Fibroblast of skin of right quadriceps (primary cell): ENCODE measurements at places on chromosomes 5 and 9.
A peak's percentile ranks its signal among the peaks of the same experiment; 100 is the strongest.

- DNase-seq: no peak
These were observed 63.9 kb downstream of the PCDH1 start for GRCh38 chr5:141814064-141814964.

- DNase-seq: peak; percentile 50
These were observed 1.4 kb downstream of the CHD1 start for GRCh38 chr5:98927242-98927988.

DNA sequence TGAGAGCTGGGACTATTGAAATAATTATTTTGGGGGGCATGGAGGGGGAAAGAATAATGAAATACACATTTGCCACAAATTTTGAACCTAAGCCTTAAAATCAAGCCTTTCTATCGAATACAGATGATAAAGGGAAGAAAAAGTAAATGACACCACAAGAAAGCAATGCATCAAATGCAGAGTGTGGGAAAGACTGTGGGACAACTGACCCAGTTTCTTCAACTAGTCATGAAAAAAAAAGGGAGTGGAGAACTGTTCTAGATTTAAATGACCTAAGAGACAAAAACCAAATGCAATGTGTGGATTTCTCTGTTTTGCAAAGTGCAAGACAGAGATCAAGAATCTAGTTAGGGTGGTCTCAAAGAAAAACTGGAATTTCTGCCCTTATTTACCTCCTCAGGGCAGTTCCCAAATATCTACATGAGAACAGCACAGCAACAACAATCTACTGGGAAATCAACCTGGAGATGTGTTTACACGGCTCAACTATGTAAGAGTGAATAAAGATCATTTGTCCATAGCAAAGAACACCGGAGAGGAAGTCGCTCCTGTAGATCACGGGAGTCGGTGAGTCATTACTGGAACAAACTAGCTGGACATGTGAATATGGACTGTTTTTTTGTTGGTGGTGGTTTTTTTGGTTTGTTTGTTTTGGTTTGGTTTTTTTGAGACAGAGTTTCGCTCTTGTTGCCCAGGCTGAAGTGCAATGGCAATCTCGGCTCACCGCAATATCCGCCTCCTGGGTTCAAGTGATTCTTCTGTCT is 145.9 kb downstream of the DROSHA start:
- DNase-seq: no peak

GRCh38 chr9:17878810-17879370 is 300.0 kb downstream of the SH3GL2 start:
- DNase-seq: no peak

DNA sequence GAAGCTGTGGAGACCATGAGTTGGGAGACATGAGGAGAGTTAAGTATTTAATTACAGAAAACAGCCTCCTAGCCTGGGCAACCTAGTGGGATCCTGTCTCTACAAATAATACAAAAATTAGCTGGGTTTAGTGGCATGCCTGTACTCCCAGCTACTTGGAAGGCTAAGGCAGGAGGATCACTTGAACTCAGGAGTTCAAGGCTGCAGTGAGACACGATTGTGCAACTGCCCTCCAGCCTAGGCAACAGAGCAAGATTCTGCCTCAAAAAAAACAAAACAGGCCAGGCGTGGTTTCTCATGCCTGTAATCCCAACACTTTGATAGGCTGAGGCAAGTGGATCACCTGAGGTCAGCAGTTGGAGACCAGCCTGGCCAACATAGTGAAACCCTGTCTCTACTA is 52.6 kb downstream of the AQP7 start:
- DNase-seq: no peak

- no peak for DNase-seq
These were observed 644 bp downstream of the TSC1 start for GRCh38 chr9:132943651-132944293.

GRCh38 chr5:14749579-14750101 is 85.1 kb downstream of the OTULIN start:
- peak; percentile 13 for DNase-seq

GRCh38 chr9:89410641-89411350 is 87.1 kb downstream of the SEMA4D start:
- DNase-seq: peak; percentile 18

GRCh38 chr5:57887851-57888621 is 405.4 kb upstream of the ACTBL2 start:
- DNase-seq: peak; percentile 61

GRCh38 chr9:136939996-136940525 is 4.5 kb downstream of the FBXW5 start:
- no peak for DNase-seq

DNA sequence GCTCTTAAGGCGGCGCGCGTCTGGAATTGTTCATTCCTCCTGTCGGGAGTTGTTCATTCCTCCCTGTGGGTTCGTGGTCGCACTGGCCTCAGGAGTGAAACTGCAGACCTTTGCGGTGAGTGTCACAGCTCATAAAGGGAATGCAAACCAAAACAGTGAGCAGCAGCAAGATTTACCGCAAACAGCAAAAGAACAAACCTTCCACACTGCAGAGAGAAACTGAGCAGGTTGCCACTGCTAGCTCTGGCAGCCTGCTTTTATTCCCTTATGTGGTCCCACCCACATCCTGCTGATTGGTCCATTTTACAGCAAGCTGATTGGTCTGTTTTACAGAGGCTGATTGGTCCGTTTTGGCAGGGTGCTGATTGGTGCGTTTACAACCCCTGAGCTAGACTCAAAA is 1365.3 kb upstream of the WWC1 start:
- no peak for DNase-seq

DNA sequence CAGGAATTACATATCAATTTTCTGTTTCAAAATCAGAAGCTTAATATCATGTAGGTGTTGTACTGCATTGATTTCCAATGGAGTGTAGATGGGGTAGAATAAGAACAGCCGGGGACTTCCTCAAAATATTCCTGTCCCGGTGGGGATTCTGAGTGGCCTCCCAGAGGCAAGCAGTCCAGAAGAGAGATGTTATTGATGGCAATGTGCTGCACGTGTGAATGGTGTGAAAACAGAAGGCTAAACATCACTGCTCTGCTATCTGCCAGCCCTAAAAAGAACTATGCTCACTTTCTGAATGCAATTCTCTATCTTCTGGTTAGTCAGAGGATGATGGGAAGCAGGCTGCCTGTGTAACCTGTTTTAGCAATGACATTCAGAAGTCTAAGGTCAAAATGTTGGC is 91.0 kb upstream of the CKMT2 start:
- no peak for DNase-seq

DNA sequence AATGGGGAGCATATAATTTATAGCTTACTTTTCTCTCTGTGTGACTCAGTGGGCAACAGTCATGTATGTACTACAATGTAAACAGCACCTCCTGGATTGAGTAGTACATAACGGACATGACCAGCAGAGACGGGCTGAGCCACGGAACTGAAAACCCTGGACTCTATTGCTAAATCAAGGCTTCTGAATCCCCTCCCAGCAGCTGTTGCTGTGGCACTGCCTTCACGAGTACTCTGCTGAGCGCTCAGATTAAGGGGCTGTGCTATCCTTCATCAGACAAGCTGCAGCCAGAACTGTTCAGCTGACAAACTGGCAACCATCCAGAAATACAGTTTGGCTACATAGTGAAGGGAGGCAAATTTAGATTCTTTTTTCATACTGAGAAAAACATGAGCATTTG is 131.3 kb upstream of the CCDC180 start:
- no peak for DNase-seq

DNA sequence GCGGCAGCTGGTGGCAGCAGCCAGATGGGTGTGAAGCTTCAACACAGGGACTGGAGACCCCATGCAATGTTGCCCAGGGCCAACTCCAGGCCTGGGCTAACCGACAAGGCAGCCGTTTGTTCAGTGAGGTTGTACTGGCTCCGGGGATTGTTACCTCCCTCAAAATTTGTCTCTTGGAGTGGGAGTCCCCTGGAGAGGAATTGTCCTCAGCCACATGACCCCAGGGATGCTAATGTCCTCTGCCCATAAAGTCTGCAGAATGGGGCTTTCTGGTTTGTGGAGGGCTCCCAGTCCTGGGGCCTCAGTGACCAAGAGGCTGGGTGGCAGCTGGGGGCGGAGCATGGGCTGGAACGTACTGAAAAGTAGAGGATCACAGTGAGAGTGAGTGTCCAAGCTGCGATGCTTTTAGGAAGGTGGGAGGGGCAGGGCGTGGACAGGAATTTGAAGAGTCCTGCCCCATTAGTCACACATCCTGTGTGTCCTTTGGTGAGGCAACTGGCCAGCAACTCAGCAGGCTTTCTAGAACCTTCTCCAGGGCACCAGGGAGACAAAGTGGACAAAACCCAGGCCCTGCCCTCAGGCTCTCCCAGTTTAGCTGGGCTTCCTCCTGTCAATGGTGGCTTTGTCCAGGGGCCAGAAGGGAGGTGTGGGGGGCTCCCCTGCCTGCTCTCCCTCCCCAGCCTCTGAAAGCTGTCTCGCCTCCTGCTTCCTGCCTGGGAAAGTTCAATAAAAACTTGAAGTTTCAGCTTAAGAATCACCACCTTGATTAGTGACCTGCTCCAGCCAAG is 114.0 kb downstream of the NSG2 start:
- DNase-seq: peak; percentile 27

GRCh38 chr5:54637654-54638053 is 120.1 kb downstream of the SNX18 start:
- DNase-seq: no peak

GRCh38 chr5:93053825-93054224 is 527.2 kb downstream of the NR2F1-AS1 start:
- DNase-seq: no peak

GRCh38 chr9:78519786-78520185 is 222.9 kb downstream of the PSAT1 start:
- no peak for DNase-seq

- DNase-seq: no peak
These were observed 35.6 kb downstream of the RBM27 start for GRCh38 chr5:146238973-146239372.

DNA sequence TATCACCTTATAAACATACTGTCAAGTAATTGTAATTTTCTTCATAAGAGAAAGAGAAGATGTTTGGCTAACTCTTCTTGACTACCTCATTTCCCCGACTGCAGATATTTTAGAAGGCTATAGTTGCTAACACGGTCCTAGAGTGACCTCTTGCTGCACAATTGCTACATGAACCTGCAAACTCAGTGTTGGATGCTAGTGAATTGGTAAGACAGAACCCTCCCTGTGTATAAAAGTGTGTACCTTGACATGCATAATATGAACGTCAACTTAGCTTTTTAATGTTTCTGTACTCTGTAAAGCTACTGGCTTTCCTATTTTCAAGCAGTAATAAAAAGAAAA is 46.7 kb upstream of the CER1 start:
- peak; percentile 10 for DNase-seq

DNA sequence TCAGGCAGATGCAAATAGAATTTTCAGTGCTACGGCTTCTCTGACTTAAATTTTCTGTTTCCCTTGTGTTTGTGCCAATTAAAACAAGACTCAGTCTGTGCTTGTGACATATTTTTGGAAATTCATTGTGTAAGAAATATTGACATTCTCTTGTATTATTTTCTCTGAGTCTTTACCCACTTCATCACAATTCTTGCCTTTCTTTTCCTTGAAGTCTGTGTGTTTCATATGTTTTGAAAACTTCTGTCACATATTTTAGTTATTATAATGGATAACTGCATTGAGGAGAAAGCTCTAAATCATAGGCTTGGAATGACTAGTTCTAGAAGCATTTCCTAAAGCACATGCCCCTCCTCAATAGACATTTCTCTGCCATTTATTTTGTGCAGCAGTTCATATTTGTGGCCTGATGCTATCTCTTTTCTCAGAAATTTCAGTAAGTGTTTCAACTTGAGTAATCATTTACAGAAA is 206.6 kb downstream of the PALM2AKAP2 start:
- peak; percentile 97 for DNase-seq

DNA sequence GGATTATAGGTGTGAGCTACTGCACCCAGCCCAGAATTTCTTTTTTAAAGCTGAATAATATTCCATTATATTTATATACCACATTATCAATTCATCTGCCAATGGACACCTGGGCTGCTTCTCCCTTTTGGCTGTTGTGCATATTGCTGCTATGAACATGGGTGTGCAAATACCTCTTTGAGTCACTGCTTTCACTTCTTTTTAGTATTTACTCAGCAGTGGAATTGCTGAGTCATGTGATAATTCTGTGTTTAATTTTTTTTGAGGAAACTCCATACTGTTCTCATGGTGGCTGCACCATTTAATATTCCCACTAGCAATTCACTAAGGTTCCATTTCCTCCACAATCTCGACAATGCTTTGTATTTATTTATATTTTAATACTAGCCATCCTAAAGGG is 36.1 kb upstream of the KIF4B start:
- no peak for DNase-seq

DNA sequence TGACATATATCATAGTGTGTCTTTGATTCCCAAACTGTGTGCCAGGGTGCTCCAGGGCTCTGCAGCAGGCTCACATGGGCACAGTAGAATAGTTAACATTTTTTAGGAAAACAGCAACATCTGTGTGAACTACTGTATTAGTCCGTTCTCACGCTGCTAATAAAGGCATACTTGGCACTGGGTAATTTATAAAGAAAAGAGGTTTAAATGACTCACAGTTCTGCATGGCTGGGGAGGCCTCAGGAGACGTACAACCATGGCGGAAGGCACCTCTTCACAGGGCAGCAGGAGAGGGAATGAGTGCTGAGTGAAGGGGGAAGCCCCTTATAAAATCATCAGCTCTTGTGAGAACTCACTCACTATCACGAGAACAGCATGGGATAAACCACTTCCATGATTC is 82.7 kb downstream of the EGFLAM start:
- DNase-seq: no peak

DNA sequence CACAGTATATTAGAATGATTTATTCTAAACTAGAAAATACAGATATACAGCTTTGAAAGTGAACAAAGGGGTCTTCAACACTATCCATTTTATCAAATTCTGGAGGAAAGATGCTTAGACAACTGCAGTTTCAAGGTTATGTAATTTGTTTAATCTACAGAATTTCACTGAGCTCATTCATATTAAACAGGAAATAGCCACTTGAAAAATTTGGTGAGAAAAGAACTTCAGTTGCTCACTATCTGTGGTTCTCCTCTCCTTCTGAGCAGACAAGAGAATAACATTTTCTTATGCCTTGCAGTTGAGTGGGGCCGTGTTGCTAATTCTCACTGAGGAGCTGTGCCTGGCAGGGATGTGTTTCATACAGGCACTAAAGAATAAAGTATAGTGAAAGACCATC is 1428.2 kb downstream of the CDH12 start:
- no peak for DNase-seq

DNA sequence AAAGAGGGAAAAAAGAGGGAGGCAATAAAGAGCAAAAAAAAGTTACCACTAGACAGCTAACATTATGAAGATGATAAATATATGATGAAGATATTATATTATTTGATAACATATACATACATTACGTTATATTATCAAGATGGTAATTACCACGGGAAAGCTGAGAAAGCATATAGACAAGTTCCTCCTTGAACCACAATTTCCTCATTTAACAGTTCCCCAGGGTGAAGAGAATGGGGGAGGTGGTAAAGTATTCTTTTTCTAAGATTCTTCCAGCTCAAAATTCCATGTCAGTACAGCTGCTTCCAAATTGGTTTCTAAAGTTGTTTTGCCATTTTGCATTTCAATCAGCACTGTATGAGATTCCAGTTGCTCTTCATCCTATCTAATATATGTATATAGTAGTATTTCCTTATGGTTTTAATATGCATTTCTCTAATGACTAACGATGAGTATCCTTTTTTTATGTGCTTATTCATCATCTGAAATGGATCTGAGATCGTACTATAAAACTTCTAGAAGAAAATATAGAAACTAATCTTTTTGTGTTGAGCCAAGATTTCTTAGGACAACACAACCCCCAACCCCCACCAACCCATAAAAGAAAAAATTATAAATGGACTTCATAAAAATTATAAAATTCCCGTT is 49.5 kb upstream of the C9orf72 start:
- peak; percentile 5 for DNase-seq

GRCh38 chr5:135229679-135230132 is 169.3 kb downstream of the MACROH2A1 start:
- no peak for DNase-seq
